ENCODE measurements at places on chromosomes 5 and 9.
A peak's percentile ranks its signal among the peaks of the same experiment; 100 is the strongest.

DNA sequence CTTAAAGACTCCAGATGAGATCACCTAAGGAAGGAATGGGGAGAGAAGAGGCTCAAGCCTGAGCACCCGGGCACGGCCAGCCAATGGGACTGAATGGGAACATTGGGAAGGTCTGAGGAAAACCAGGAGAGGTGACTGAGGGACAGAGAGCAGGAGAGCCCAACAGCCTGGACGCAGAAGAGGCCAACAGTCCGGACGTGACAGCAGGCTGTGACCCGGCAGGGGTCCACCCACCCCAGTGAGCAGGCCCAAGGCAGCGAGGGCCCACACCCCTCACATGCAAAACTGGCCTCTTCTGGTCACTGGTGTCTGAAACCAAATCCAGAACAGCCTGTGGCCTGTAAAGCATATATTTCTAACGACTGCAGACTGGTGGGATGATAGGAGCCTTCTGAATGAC, 7.6 kb upstream of the SPTLC1 start:
- DNase-seq, result no peak

DNA sequence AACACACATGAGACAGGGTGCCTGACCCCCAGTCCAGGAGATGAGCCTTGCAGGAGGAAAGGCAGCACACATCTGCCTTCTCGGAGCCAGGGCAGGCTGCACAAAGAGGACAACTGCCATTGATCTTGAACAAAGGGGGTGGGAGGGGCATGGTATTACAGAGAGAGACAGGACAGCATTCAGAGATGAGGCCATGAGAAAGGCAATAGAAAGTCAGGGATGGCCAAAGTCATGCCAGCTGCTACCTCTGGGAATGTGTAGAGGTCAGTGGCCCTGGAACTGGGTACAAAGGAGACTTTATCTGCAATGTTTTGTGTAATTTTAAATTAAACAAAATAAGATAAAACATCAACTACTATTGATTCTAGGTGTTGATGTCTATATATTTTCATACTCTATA, 43.2 kb downstream of the WDR36 start:
- no peak for DNase-seq

DNA sequence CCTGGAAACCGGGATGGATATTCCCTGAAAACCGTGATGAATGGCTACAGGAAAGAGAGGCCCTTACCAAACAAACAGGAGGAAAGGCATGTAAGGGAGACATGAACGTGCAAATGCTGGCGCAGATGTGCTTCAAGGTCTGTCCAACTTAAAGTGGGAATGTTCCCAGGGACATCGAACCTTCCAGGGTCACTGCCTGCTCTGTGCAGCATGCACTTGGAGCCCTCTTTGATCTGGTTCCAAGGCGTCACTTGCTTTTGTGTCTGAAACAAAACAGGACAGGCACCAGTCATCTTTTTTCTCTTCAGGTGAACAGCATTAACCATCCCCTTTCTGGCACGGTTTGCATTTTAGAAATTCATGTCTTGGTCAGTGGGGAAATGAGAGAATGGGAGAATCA, 479.4 kb downstream of the RASEF start:
- DNase-seq, result no peak

DNA sequence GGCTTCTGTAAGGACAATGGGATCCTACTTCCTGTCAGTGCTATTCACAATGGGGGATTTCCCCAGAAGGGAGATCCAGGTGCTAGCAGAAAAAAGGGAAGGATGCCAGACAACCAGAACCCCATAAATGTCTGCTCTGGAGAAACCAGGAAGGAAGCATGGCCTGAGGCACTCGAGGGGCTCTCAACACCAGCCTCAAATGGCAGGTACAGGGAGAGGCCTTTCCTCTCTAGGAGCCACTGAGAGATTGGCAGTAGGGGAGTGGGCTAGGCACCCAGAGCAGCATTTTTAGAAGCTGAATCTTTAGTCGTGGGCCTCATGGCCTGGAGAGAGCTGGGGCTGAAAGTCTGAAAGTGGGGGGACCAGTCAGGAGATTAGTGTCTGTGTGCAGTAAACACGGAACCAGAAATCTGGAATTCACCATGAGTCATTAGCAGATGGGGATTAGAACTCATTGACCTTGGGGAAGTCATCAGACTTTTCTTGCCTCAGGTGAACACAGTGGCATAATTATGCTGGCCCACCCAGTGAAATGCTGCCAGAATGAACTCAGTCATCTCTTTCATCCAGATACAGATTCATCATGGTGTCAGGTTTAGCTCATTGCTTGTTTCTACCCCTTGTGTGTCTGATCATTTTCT, 28.3 kb downstream of the ARHGEF28 start:
- no peak for DNase-seq

GRCh38 chr5:56986626-56986947, 34.7 kb upstream of the MIER3 start:
- DNase-seq, result no peak

DNA sequence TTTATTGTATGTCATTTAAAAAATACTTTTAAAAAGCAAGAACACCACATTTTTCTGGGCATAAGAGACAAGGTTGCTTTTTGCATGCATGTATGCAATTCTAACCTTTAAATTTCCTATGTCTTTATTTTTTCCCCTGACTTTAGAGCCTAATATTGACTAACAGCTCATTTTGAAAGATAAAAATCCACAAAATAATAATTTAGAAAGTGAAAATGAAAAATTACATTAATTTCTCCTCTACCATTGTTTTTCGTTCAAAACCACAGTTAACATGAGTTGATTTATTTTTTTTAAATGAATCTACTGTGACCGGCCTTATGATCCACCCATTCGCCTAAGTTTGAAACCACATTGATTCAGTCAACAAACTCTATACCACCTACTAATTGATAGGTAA, 137.5 kb upstream of the CDKN2B start:
- DNase-seq, result no peak

DNA sequence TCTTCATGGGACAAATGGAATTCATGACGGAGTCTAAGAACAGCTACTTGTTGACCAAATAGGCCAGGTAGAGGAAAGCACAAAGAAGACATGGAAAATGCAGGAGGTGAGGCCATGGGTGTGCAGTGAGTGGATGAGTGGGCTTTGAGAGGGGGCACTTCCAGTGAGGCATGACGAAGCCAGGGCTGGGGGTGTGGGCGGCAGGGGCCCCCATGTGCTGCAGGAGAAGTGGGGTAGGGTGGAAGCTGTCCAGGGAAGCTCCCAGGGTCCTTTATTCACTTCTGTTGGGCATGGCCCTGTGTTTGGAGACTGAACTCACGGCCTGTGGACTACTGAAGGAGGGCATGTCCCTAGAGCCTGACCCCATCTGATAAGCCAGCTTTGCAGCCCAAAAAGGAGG, 127.6 kb upstream of the SLC25A48 start:
- no peak for DNase-seq

DNA sequence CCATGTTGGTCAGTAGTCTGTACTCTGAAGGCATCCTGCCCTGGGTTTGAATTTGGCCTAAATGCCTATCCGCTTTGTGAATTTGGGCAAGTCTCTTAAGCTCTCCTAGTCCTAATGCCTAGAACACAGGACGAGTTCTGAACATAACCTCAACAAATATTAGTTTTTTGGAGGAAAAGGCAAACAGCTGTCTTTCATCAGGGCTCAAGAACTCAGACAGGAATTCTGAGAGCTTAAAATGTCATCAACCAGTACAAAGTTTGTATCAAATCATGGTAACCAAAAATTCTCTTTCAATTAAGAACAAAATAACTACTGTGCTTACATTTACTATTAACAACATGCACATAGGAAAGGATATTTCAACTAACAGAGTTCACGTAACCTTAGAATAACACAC, 182.5 kb upstream of the PPP1R2B start:
- no peak for DNase-seq

- DNase-seq, result peak; percentile 61
Measured at GRCh38 chr9:34650816-34651215, 1.2 kb upstream of the IL11RA start.

- DNase-seq, result peak; percentile 77
Measured at GRCh38 chr5:132225165-132226032, 2.3 kb downstream of the P4HA2 start.

DNA sequence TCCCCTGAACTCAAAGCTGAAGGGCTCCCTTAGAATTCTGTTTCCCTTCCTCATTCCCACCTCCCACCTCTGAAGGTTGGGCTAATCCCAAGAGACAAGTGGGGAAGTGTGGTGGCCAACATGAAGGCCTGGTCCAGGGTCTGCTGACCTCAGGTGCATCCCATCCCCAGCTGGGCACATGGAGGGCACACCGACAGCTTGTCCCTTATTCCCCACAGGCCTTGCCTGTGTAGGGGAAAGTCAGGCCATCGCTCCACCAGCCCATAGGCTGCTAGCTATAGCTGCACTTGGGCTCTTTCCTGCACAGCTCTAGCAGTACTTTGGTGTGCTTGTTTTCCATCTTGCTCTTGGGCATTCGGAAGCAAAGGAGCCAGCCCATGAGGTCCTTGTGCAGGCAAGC, 247.7 kb downstream of the CDH12 start:
- DNase-seq, result no peak

- DNase-seq, result no peak
Measured at GRCh38 chr9:129571298-129572051, 49.4 kb downstream of the C9orf50 start.

DNA sequence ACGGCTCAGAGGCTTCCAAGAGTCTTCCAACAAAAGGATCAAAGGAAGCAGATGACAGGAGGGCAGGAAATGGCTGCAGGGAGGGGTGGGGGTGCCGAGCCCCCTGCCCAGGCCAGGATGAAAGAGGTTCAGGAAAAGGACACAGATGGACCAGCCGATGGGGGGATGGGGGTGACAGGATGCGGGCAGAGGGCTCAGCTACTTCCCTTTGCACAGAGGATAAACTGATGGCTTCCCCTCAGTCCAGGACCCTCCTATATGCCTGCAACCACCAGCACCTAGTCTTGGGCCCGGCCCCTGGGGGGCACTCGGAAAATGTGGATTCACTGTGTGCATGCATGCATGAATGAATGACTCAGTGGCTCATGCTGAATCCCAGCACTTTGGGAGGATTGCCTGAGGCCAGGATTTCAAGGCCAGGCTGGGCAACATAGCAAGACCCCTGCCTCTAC, 148.2 kb downstream of the C9orf50 start:
- peak; percentile 39 for DNase-seq
